ENCODE measurements at places on chromosomes 3 and 15.

- DNase-seq: no peak
Measured at GRCh38 chr15:60101416-60101815, 97.3 kb downstream of the FOXB1 start.

GRCh38 chr3:136818191-136818768, 646 bp upstream of the SLC35G2 start:
- peak; percentile 46 for DNase-seq

DNA sequence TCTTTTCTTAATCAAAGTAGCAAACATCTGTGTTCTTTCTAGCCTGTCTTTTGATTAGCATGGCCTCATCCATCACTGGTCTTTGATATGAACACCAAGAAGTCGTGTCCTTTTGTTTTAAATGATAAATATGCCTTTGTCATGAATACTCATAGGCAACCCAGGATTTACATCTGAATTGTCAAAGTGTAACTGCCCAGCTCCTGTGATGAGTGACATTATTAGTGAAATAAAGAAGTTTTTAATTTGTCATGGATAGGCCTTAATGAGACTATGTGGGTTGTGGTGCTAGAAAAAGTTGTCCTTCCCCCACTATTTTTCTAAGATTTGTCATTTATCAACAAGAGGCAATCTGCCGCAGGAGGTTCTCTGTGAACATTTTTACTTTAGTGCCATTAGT, 150.0 kb downstream of the CDIN1 start:
- DNase-seq: no peak

DNA sequence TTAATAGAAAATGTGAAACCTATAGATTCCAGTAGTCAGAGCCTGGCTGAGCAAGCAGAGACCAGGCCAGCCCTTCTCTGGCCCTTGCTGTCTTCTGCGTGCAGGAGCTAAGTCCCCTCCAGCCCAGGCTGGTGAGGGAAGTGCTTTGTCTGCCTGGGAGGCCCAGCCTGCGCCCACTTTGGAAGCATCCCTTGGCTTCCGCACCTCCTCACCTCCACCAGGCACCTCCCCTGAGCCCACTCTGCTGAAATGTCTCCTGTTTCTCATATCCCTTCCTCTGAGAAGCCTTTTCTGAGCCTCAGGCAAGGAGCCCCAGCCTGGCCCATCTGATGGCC, 45.3 kb downstream of the ALDH1L1 start:
- DNase-seq: no peak

- DNase-seq: no peak
Measured at GRCh38 chr3:61866153-61866542, 304.8 kb downstream of the PTPRG start.

GRCh38 chr3:130093741-130094391, 12.2 kb downstream of the ALG1L2 start:
- DNase-seq: no peak
